ENCODE measurements at places on chromosomes 3 and 15. TPM values are rescaled to one million over a fixed set of nuclear protein-coding genes. Genes with fewer than 3 reads are reported as not detected.

The ASB14 gene
- total RNA-seq = 1.2 TPM

The VEPH1 gene
- 3.0 TPM for total RNA-seq

The THRB gene
- total RNA-seq = 1.4 TPM

The STARD5 gene
- total RNA-seq = 16.2 TPM
